SHP77 treated with DMSO at 0.1 percent for 48 hours (cell line): ENCODE measurements at places on chromosomes 11 and 22.

DNA sequence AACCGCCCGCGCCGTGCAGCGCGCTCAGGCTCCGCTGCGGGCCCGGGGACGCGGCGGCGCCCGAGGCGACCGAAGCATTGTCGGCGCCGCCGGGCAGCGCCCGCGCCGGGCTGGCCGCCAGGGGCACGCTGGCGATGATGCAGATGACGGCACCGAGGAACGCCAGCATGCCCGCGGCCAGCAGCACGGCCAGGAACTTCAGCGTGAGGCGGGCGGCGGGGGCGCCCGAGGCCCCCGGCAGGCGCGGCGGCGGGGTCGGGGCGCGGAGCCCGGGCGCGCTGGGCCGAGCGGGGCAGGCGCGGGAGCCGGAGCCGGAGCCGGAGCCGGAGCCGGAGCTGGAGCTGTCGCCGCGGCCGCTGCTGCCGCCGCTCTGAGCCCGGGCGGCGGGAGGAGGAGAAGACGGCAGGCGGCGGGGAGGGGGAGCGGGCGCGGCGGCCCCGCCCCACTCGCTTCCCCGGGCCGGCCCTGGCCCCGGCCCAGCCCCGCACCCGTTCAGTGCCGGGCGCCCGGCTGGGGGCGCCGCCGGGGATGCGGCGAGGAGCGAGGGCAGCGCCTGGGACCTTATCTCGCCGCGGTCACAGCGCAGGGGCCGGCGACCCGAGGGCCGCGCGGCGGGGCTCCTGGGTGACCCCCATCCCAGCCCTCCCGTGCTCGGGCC is at the start of gene NPTXR:
NPTXR (minus strand) TSS at position 372 of the 658 bp plus-strand sequence.
- DNase-seq, result no peak

DNA sequence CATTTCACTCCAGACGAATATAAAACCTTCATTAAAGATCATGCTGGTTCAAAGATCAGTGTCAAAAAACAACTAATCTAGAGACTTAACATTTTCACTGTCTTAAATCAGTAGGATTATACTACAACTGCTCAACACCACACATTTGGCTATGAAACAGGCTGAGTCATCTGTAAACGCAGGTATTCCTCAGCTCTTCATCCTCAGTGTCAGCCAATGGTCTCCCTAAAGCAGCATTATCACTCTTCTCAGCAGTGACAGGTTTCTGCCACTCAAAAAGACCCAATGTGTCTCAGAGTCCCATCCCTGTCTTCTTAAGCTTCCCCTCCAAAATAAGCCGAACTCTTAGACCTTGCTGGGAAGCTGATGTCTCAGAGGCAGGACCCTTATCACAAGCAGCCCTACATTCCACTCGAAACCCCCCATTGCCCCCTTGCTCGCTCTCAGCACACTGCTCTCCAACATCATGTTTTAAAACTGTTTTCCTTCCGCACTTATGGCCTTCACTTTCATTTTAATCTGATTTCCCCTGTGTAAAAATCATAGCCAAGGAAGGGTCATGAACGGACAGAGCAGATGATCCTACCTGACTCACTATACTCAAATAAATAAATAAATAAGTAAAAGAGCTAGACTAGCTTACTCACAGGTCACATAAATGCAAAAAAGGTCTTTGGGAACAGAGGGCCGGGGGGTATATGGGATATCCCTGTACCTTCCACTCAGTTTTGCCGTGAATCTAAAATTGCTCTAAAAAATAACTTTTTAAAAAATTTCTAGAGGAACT is 23.0 kb downstream of the CDON start:
- DNase-seq, result no peak

DNA sequence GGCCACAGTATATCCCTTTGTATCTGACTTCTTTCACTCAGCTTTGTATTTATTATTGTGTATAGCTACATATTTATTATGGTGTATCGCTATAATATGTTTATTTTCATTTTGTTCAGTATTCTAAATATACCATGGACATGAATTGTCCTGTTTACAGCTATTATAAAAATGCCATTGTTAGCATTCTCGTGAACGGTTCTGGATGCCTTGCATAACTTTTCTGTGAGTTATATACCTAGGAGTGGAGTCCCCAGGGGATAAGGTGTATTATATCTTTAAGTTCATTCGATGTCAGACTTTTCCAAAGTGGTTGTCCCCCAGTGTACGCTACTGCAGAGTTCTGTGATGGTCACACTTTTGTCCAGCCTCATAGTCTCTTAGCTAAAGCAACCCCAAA is 301.7 kb downstream of the TMEM135 start:
- DNase-seq, result no peak

GRCh38 chr11:63554877-63555223 is 8.3 kb downstream of the PLAAT2 start:
- no peak for DNase-seq

- no peak for DNase-seq
These were observed 398.6 kb upstream of the ANO5 start for GRCh38 chr11:21794306-21794705.

GRCh38 chr22:49550766-49551362 is 276.8 kb downstream of the BRD1 start:
- no peak for DNase-seq

DNA sequence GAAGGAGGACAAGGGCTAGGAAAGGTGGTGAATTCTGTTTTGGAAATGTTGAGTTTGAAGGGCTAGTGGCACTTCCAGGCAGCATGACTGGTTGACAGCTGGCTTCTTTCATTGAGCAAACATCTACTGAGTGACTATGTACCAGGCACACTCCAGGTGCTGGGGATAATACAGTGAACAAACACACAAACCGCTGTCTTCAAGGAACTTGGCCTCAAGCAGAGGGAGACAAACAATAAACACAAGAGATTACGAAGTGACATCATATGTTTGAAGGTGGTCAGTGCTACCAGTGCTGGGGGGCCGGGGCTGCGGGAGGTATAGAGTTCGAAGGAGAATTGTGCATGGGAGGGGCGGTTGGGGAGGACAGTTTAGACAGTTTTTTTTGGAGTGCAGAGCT is 197.0 kb upstream of the SORL1-AS1 start:
- DNase-seq, result peak; percentile 37

DNA sequence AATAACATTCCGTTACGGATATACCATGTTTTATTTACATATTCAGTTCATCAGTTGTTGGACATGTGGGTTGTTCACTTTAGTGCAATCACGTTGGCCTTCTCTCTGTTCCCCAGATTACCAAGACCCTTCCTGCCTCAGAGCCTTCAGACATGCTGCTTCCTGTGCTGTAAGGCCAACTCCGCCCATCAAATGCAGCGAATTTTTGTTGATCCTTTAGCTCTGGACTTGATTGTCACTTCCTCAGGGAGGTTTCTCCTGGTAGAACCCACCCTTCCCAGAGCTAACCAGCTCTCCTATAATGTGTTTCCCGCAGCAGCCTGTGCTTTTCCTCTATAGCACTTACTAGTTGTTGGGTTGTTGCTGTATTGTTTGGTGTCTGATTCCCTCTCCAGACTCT is 39.4 kb downstream of the SWAP70 start:
- DNase-seq, result no peak

GRCh38 chr11:49405743-49406142 is 197.3 kb upstream of the FOLH1 start:
- DNase-seq, result no peak

- no peak for DNase-seq
These were observed 8.8 kb upstream of the PDE3B start for GRCh38 chr11:14634813-14635212.

DNA sequence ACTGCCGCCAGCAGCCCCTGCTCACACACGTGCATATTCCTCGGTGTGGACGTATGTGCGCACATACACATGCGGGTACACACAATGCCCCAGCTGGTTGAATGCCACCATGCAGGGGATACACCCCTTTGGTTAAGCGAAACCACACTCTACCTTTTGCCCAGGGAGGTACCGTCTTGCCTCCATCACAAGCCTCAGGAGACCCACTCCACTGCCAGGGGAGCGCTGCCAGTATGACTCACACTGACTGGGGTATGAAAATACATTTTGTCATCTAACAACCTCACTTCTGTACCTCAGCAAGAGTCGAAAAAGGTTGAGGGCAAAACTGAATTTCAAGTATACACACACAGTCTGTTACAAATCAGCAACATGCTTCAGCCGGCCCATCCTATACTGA is 39.4 kb downstream of the TMEM45B start:
- DNase-seq, result no peak

- DNase-seq, result no peak
These were observed 11.0 kb upstream of the SLC5A4 start for GRCh38 chr22:32265882-32266767.

DNA sequence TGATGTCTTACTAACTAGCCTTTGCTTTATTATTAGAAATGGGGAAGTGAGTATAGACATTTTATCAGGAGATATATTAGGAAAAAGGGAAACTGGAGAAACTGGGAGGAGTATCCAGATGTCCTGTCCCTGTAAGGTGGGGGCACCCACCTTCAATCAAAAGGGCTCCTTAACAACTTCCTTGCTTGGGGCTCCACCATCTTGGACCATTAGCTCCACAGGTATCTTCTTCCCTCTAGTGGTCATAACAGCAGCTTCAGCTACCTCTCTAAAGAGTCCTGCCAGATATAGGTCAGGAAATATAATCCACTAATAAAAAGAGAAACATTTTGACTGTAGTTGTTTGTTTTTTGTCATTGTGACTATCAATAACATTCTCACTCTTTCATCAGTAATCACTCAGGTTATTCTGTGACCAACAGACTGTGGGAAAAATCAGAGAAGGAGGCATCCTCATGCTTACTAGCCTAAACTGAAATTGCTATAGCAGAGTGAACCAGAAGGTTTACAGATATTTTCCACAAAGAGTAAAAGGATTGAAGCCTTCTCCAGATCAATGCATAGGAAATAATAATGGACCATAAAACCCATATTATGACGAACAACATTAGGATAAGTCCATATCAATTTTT is 10.4 kb downstream of the OR51B4 start:
- no peak for DNase-seq

GRCh38 chr22:49327411-49328117 is 500.1 kb downstream of the BRD1 start:
- DNase-seq, result no peak

DNA sequence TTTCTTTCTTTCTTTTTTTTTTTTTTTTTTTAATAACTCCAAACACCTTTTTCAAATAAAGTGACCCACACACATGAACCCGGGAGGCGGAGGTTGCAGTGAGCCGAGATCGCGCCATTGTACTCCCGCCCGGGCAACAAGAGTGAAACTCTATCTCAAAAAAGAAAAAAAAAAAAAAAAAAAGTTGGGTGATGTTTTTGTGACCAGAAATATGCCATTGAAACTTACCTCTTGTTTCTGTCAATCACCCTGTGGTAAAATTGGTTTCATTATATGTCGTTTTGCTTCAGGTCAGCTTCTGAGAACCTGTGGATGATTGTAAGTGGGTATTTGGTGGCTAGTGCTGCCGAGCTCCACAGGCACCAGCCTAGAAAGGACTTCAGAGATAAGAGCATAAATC is 238.8 kb downstream of the TBC1D22A start:
- DNase-seq, result no peak

- DNase-seq, result no peak
These were observed 7.2 kb downstream of the IRAG1 start for GRCh38 chr11:10686311-10686710.

DNA sequence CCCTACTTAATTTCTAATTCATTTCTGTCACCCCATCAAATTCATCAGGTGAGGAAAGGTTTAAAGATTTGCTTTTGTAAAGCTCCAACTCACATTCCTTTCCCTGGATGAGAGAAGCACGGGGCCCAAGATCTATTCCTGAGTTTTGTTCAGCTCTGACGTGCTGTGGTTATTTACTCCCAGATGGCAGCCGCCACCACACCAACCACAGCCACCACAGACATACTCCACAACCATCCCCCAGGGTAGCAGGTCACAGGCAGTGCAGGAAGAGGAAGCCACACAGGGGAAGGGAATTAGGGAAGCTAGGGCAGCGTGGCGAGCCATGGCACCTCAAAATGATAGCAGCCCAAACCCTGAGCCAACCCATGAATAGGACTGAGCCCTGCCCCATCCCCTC is 63.5 kb upstream of the CSNK2A3 start:
- DNase-seq, result no peak

DNA sequence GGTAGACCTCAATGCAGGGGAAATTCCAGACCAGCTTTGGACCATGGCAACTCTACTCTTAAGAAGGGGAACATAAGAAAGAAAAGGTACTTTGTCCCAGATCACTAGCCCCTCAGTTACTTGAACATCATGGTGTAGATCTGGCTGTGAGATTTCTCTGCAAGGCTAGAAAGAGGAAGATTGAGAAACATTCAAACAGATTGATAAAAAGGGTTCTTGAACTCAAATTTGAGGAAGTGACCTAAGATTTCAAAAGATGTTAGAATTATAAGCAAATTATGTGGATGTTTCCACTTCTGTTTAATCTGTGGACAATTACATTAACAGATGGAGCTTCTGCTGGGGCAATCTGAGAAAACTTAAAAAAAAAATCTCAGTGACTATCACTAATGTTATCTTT is 21.8 kb upstream of the UPB1 start:
- DNase-seq, result no peak

GRCh38 chr11:16171882-16172281 is 184.5 kb downstream of the SOX6 start:
- DNase-seq, result no peak

DNA sequence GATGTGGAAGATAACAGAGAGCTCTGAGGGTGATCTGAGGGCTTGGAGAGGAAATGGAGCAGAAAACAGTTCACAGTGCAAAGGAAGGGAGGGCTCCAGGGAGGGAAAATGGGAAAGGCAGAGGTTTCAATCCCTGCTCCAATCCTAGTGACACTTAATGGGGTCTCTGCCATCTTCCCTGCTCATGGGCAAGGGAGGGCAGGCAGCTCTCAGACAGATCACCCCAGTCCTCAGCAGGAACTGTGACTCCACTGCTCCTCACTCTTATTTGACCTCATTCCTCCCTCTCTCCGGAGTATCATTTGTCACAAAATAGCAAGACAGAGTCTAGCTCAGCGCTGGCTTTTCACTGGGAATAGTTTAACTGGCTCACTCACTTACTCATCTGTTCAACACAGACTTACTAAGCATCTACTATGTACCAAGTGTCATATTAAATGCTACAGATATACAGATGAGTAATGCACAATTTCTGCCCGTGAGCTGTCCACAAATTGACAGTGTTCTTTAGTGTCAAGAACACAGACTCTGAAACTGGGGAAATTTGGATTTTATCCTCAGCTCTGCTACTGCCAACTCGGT is 817.4 kb downstream of the OPCML start:
- no peak for DNase-seq

GRCh38 chr11:11035331-11035730 is 177.5 kb upstream of the ZBED5 start:
- no peak for DNase-seq

DNA sequence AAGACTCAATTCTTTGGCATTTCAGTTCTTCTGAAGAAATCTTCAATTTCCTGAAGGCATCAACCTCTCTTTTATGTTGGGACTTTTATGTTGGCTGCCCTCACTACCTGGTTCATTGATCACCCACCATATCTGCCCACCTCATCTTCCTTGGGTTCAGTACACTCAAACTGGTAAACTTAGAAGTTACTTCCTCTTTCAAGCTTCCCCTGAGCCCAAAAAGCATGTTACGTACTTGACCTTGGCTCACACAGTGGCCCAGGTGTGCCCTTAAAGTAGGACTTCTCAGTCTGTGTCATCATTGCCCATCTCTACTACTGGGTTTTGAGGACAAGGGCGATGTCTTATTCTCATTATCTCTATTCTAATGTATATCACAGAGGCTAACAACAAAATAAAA is 86.1 kb downstream of the GRIA4 start:
- DNase-seq, result no peak
